ENCODE measurements at places on chromosomes 16 and 17.
A peak's percentile ranks its signal among the peaks of the same experiment; 100 is the strongest.

DNA sequence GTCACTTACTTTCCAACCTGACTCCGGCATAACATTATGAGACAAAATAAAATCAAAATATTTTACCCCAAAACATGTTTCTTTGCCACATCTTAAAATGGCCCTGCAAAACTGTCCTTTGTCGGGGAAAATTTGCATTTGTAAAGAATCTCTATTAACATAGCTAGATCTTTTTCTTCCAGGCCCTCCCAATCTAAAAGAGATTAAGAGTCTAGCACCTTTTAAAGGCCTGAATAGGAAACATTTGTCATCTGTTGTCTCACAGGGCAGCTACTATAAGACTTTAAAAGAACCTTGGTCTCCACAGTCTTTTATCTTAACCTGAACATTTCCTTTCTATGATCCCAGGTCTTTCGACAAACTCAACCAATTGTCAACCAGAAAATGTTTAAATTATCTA, 18.1 kb upstream of the DHRS7B start:
- no peak for ATAC-seq

DNA sequence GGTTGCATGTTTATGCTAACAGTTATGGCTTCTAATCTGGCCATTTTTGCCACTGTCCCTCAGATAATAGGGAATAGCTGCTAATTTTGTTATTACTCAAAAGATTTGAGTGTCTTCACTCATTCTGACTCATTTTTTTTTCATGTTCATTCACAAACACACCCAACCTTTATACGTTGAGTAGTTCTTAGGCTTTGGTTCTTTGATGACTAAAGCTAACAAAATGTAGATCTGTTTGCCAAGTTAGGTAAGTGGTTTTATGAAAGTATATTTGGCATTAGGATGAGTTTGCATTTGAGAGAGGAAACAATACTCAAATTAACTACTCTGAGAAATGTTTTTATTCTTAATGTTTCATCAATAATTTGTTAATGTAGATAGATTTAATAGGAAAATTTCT, 3.6 kb downstream of the MAP2K4 start:
- ATAC-seq: no peak

DNA sequence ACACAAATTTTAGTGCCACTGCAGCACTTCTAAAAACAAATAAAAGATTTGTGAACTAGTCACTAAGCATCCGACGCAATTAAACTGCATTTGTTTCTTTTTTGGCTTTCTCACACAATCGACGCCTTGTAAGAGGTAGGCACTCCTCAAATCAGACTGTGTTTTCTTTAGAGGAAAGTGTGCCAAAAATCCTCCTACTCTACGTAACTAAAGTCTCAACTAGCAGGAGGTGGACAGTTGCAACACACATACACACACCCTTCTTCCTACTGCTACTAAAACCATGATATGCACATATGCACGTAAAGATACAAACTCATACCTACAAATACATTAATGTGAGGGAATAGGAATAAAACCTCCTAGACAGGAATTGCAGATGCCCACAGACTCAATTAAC, 844.7 kb upstream of the SOX9 start:
- no peak for ATAC-seq

GRCh38 chr17:57684711-57685498, 60.2 kb downstream of the CCDC182 start:
- ATAC-seq: no peak

GRCh38 chr16:83914091-83914710, 15.3 kb downstream of the MLYCD start:
- no peak for ATAC-seq

GRCh38 chr17:43314611-43315011, 80.8 kb upstream of the RNU2-1 start:
- ATAC-seq: no peak

- ATAC-seq: peak; percentile 63
Observed at GRCh38 chr16:48366165-48367093, 18.8 kb downstream of the SIAH1 start.

GRCh38 chr17:50507871-50508572, at the start of gene MYCBPAP:
Gene MYCBPAP, plus strand, starts transcription at chr17:50508439. Its CDS starts 236 bp downstream, at chr17:50508675.
- ATAC-seq: peak; percentile 85

- ATAC-seq: no peak
Observed at GRCh38 chr16:30621765-30622164, 11.6 kb upstream of the ZNF689 start.

DNA sequence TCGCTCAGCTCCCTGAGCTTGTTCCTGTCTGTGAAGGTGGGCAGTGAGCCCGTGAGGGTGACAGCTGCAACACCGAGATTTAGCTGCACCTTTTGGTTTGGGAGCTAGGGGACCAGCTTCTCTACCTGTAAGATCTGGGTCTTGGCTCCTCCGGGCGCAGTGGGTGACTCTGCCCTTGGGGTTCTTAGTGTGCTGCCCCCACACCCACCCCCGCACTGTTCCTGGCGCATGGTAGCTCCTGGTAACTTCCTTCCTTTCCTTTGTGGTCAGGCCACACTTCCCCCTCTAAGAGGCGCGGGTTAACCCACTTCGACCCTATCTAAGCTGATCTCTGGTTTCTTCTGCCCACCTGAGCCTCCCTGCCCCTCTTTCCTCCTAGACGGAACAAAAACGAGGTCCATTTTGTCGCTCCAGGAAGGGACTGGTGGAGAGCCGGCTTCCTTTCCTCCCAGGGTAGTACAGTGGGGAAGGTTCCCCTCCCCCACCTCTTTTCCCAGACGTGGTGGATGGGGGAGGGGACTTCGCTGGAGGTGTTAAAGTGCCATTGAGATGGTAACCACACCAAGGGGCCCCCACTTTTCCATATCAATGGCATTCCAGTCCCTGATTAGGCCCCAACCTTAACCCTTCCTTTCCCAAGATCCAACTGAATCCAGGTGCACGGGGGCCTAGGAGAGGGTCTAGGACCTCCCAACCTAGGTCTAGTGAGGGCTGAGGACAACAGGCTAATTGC, 4.6 kb upstream of the CLDN9 start:
- ATAC-seq: no peak

DNA sequence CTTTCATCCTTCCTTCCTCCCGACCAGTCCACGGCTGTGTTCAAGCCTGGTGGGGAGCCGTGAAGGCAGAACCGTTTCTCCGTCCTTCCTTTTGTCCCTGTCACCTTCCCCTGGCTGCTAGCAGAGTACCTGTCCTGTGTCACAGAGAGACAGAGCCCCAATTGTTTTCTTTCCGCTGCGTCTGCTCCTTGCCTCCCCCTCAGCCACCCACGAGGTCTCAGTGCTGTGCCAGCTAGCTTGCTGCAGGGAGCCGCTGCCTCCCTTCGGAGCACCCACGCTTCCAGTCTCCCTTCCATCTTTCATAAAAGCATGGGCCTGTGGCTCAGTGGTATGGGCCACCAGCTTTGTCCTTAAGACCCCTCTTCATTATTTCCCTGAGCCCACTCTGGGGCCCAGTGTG, 62.2 kb downstream of the MPRIP start:
- no peak for ATAC-seq

DNA sequence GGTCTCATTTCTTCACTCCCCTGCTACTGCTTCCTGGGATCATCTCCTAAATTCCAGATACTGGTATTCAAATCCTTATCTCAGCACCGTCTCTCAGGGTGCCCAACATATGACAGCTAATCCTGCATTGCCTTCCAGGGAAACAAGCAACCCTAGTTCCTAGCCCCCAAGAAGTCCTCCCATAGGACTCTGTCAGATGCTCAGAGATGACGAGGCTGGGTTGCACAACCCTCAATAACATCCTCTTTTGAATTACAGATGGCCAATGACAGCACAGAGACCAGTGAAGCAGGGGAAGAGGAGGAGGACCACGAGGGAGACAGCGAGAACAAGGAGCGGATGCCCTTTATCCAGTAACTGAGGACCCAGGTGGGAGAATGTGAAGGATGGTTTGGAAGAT, 45.0 kb upstream of the CLEC3A start:
- no peak for ATAC-seq

- ATAC-seq: no peak
Observed at GRCh38 chr17:36752096-36752888, 150.9 kb downstream of the MRM1 start.

DNA sequence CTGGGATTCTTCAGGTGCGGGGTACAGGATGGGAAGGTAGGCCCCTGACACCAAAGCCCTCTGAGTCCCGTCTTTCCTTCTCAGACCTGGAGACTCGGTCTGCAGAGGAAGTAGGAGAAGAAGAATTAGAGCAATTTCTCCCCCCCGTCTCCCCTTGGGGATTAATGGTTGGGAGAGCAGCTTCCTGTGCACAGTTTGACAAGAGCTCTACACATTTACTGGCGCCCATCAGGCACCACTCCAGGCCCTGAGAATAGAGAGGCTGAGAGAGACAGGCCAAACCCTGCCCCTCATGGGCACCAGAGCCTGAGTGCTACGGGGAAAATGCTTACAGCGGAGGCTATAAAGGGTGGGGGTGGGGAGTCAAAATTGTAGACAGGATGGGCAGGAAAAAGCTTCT, 3.5 kb upstream of the C16orf74 start:
- no peak for ATAC-seq

DNA sequence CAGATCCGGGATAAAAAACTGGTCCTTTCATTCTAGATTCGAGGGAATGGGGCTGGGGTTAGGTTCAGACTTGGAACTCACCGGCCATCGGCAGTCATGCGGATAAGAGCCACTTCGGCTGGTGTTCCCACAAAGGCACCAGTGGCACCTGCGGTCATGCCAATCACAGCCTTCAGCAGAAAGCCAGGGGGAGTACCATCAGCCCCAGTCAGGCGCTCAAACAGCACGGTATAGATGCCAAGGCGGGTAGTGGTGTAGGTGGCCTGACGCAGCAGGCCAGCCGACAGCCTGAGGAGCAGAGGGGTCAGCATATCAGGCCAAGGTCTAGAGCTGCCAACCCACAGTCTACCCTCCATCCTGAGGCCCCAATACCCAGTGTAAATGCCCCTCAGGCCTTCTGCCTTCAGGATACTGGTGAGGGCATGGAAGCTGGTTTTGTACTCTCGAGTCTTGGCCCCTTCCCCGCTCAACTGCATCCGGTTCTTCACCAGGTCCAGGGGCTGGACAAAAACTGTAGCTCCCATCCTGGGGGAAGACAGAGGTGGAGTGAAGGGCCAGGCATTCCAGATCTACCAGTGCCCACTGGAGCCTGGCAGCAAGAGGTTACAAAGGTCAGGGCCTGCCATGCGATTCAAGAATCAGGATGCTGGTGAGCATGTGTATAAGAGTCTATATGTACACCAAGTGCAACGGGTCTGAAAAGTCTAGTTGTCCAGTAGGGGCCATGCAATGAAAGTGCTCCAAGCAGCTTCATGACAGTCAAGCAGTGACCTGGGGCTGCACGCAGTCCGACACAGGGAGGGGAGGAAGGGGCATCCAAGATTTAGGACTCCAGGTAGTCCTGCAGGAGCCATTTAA, 929 bp downstream of the SLC25A11 start:
- no peak for ATAC-seq

GRCh38 chr17:3688852-3689261, 7.1 kb downstream of the P2RX5 start:
- ATAC-seq: no peak

DNA sequence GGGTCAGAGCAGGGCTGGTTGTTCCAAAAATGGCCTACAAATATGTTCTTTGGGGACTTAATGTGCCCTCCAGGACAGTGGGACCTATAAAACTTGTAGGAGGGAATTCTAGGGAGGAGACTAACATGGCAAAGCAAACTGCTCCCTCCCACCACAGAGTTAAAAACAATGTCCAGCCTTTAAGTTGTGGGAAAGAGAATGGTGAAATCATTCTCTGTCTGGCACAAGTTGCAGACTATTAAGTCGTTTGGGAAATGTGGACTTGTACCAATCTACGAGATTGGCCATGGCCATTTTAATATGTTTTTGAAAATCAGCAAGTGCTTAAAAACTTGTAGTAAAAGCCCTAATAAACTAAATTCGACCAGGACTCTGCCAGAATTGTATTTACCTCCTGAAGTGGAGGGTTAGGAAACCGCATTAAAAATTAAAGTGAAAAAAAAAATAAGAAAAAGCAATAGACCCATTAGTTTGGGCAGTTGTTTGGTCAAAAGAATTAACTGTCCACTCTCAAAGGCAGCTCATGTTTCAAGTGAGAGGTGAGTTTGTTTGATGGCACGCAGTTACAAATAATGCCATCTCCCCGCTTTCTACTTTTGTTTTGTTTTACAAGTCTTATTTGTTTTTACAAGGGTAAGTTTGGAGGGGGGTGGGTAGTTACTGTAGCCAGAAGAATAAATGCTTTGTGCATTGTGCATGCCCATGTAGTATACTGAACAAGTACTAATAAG, 32.4 kb downstream of the ANKFN1 start:
- no peak for ATAC-seq

DNA sequence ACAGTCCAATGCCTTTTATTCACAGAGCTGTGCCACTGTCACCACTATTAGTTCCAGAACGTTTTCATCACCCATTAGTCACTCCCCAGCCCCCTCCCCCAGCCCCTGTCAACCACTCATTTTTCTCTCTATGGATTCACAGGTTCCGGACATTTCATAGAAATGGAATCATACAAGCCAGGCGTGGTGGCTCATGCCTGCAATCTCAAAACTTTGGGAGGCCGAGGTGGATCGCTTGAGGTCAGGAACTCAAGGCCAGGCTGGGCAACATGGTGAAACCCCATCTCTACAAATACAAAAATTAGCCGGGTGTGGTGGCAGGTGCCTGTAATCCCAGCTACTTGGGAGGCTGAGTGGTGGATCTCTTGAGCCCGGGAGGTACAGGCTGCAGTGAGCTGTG, 759 bp upstream of the PAM16 start:
- no peak for ATAC-seq

DNA sequence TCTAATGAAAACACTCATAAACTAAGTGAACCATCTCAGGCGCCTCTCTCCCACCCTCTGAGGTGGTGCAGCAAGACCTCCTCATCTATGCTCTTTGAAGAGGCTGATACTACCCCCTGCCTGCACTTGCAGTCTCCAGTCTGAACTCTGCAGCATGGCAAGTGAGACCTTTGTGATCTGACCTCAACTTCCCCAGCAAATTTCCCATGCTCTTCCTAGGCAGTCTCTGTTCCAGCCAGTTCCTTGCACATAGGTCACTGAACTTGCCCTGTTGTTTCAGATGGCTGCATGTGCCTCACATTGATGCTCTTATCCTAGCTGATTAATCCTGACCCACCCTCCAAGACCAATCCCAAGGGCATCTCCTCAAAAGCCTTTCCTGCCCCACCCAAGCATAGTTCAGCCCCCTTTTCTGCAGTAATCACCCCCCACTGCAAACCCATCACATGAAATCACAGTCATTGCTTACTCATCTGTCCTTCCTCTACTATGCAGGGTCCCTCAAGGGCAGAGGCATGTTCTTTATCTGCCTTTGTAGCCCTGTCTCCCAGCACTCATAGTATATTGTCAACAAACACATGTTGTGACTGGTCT, 42.0 kb downstream of the TBX21 start:
- ATAC-seq: no peak

GRCh38 chr17:49439673-49440571, 25.2 kb upstream of the PHB1 start:
- ATAC-seq: no peak

Measured in gastroesophageal sphincter (tissue), 4 donors.